ENCODE measurements at places on chromosomes 5 and 9.

GRCh38 chr5:53418409-53418808, 62.0 kb upstream of the FST start:
- no peak for DNase-seq

- DNase-seq = no peak
These were observed 56.8 kb downstream of the LIX1 start for GRCh38 chr5:97085459-97086181.

DNA sequence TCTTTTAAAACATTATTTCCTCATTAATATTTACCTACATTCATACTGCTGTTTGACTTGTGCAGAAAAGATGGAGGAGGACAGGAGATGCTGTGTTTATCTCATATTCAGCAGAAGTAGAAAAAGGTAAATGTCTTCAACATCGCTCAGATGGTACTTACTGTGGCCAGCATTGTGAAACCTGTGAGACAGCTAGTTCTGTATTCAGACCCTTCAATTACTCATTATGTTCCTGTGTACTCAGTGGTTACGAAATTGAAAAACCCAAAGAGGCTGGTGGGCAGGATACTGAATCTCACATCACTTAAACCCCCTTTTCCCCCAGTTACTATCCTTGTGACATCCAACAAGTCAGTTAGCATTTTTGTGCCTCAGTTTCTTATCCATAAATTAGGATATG, 216.0 kb downstream of the KDM4C start:
- no peak for DNase-seq

DNA sequence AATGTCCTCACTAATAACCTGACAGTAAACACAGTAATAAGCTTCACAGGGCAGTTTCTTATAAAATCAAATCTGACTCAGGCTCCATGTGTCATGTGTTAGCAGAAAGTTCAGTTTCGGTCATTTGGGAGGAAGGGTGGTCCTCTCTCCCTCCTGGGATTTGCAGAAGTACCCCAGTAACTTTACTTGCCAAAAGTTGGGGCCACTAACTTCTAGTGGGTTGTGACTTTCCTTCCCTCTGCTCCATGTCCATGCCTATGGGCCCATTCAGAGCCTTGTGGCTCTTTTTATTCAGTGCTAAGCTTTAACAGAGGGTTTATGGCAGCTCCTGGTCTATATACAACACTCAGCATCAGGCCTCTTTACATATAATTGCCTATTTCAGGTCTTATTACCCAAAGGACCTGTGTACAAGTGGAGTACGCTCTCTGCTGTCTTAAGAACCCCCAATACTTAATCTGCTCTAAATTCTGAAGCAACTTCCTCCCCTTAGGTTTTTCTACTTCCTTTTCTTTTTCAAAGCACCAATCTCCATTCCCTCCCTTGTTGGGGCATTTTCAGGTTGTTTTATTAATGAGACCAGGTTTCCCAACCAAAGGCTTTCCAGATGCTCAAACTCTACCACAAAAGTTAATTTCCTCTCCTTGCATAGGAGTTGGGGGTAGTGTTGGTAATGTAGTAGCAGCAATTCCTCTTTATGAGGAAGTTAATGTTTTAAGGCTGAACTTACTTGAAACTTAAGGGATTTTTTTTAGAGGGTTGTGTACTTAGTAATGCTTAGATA, 107.7 kb downstream of the CCDC192 start:
- DNase-seq = no peak

DNA sequence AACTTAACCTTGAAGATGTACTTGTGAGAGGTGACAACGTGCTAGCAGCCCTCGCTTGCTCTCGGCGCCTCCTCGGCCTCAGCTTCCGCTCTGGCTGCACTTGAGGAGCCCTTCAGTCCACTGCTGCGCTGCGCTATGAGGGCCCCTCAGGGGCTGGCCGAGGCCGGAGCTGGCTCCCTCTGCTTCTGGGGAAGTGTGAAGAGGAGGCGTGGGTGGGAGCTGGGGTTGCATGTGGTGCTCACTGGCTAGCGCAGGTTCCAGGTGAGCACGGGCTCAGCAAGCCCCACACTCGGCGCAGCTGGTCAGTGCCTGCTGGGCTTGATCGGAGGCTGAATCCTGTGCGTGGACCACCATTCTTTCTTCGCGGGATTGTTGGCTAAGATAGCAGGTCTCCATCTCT, 166.1 kb downstream of the MRPS30 start:
- no peak for DNase-seq

GRCh38 chr5:180391276-180391675, 38.1 kb upstream of the GFPT2 start:
- no peak for DNase-seq

- DNase-seq = no peak
These were observed 38.2 kb downstream of the MRPL36 start for GRCh38 chr5:1761453-1761755.

- no peak for DNase-seq
These were observed 10.9 kb downstream of the RPS6 start for GRCh38 chr9:19369107-19369506.

DNA sequence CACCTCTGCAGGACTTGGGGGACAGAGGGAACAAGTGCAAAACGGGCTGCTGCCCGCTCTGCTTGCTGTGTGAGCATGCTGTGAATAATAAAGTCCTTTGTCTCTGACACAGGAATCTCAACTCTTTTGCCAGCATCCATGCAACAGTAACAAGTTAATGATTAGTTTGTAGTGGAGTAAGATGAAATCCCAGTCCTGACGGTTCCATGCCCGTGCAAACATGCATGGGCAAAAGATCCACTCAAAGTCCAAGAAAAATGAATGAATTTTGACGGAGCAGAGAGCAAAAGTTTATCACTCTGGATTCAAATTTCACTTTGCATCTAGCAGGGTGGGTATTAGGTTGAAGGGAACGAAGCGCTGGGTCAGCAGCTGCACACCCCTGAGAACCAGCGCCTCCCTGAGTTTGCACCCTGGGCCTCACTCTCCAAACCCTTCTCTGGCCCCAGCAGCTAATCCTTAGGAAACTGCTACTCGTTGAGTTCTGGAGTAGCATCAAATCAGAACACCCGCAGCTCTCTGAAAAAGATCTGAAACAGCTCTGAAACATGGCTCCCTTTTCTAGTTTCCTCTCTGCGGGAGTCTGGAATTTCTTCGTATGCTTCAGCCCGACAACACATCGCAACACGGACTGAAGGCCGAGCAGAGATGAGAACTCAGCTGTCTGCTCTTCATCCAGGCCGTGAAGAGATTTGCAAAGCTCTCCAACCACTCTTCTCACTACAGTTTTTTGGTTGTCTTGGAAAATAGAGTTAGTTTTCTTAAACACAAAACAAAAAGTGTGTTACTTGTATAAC, 45.6 kb upstream of the RUFY1 start:
- DNase-seq = peak; percentile 34

- DNase-seq = no peak
These were observed 70.3 kb downstream of the RIGI start for GRCh38 chr9:32455738-32456137.

GRCh38 chr9:5978523-5978922, 36.9 kb downstream of the RANBP6 start:
- no peak for DNase-seq

- no peak for DNase-seq
These were observed 22.5 kb downstream of the TICAM2 start for GRCh38 chr5:115579747-115580173.

DNA sequence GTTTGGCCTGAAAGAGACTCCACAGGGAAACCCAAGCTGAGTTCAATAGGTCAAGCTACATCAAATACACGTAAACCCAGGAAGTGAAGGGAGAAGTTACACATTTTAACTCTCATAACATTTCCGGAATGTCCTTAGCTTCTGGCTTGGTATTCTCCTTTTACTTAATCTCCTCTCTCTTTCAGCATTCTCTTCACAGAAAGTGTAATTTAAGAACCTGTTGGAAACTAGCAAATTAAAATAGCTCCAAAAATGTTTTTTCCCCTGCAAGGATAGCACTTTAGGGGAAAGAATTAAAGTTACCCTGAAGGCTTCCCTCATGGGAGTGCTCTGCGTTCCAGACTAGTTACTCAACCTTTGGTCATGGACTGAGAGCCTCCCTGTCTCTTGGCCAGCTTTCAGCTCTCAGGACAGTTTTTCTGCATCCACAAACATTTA, 292.7 kb upstream of the TARS1 start:
- DNase-seq = peak; percentile 31

GRCh38 chr9:16825971-16826625, 44.4 kb downstream of the BNC2 start:
- peak; percentile 35 for DNase-seq

DNA sequence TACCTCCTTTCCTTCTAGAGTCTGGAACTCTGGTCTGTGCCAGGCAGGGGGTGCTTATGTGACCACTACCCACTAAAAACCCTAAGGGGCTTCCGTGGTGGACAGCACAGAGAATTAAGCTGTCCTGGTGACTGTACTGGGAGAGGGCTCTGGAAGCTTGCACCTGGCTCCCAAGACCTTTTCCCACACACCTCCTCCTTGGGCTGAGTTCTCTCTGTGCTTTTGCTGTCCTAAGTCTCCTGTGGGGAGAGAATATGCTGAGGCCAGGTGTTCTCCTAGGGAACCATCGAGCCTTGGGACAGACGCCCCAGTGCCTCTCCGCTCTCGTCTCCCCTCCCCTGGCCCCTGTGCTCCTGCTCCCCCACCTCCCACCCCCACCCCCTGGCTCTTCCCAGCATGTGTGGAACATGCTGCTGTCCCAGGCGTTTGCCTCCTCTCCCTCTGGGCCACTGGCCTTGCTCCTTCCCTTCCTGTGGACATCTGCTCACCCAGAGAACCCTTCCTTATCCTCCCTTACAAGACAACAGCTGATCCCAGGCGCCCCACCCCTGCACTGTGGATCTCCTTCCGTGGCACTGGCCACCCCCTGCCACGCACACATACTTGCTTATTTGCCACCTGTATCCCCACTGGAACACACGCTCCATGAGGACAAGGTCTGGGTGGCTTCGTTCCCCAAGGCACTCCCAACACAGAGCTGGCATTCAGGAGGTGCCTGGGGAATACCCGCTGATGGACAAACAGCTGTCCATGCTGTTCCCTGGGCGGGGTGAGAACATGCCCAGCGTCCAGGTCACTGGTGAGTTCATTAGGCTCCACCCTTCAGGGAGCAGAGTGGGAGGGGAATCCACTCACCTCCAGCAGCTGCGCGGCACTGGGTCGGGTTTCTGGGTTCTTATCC, 83.0 kb downstream of the STK10 start:
- no peak for DNase-seq

- no peak for DNase-seq
These were observed 39.4 kb downstream of the CTNNAL1 start for GRCh38 chr9:108973895-108974294.

DNA sequence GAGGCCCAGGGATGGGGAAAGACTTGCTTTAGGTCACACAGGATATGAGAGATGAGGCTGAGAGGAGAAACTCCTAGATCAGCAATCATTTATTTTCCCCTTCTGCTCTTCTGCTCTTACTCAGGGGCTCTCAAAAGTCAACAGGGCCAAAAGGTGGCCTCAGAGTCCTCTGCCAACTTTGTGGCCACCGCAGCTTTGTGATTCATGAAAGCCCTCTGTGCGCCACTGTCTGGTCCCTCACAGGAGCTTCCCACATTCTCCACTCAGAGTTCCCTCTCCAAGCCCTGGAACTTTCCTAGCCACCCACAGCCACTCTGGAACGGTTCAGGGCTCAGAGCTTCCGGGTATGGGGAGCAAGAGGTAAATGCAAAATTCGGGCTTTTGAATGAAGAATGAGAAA, 82.4 kb downstream of the COL27A1 start:
- DNase-seq = no peak

DNA sequence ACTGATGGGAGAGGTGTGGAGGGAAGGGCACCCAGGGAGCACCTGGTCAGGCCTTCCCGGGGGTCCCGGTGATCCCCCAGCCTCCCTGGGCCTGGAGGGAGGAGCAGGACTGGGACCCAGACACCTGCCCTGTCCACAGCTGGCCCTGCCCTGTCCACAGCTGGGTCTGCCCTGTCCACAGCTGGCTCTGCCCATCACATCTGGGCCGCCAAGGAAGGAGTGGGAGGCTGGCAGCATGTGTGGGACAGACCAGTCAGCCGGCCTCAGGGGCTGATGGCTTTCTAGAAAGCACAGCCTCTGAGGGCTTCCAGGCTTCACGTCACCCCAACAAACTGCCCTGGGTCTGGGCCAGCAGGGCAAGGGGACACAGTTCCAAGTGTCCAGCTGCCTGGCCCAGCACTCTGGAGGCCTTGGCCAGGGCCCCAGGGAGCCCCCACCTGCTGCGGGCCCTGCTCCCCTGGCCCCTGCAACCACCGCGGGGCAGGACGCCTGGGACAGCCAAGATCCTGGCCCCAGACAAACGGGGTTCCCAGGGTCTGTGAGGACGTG, 12.2 kb downstream of the DNLZ start:
- DNase-seq = no peak

GRCh38 chr9:131097126-131097947, 1.0 kb downstream of the AIF1L start:
- DNase-seq = no peak

DNA sequence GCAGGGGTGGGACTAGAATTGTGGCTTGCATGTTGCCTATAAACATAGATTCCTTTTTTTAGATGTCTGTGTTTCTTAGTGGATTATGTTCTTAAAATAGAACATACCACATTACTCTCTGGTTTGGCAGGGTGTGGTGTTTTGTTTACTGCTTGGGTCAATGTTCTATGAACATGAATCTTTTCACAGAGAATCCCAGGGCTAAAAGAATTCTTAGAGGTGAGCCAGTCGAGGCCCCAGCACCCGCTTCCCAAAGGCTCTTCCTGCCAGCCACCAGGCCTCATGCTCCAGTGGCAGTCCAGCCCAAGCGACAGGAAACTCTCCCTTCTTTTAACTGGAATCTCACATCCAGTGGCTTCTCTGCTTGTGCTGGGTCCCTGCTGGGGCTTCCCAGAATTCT, 126.6 kb downstream of the C9orf152 start:
- DNase-seq = no peak

DNA sequence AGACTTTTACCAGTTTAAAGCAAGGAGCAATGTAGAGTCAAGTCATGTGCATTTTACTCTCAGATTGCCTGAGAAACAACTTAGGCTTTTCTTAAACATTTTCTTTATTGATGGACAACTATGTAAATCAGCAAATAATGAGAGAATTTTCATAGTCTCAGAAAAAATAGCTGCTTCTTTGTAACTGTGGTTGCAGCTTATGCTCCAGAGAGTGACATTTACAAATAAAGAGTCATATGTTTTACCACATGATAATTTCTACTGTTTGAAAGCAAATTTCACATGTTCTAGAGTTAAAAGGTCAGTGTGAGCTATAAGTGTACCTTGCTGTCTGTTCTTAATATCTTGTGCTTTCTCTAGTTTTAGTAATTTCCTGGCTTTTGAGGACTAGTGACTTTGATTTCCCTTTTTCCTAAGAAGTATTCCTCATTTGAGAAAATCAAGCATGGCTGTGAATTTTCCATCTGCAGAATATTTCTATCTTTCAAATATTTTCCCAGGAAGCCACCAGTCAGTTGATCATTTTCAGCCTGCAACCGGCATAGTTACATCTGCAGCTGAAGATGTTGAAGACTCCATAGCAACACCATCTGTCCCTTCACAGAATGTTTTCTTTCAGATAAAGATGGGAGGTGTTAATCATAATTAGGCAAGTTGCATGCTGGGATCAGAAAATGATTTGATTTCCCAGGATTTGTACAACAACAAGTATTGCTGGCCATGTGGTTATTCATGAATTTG, 229.9 kb downstream of the SGCD start:
- DNase-seq = no peak

- no peak for DNase-seq
These were observed 78.4 kb upstream of the OTULINL start for GRCh38 chr5:14503017-14503680.

Measured in hepatocyte (in vitro differentiated cells).